ENCODE measurements at places on chromosomes 2 and 18. TPM values are rescaled to one million over a fixed set of nuclear protein-coding genes. Genes with fewer than 3 reads are reported as not detected.

DNA sequence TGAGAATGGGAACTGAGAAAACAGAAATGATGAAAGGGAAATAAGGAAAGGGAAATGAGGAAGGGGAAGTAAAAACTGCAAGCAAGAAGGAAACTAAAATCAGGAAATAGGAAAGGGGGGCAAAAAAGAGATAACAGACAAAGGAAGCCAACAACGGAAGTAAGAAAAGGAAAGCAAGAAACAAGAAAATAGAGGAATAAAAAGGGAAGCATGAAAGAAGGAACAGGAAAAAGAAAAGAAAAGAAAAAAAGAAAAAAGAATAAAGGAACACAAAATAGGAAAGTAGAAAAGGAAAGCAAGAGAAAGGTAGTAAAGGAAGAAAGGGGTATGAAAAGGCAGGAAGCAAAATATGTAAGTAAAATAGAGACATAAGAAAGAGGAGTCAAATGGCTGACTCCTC is 241.2 kb upstream of the NCKAP5 start:
- no peak for DNase-seq
- H3K27me3 ChIP-seq: no peaks in the 10 kb centered on the region
- H3K4me3 ChIP-seq: no peak overlapping the region
- no peak overlapping the region for H3K27ac ChIP-seq

DNA sequence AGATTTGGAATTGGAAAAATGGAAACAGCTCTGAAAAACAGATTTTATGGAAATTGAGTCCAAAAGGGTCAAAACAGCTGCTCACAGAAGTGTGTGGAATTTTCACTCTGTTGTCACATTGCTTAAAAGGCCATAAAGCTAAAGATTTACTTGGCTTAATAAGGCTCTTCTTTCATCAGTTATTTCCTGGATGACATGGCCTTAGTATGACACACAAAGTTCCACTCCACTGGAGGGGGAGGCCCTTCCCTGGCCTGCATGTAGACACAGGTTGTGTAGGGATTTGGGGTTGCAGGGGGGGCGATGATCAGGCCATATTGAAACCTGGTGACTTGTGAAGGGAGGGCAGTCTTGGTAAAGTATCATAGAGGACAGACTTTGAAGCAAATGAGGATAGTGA is 34.0 kb downstream of the TMEM185B start:
- no peaks in the 10 kb centered on the region for H3K4me1 ChIP-seq
- H3K27ac ChIP-seq: no peak overlapping the region
- H3K27me3 ChIP-seq: no peaks in the 10 kb centered on the region

GRCh38 chr2:31304816-31305215 is 70.9 kb downstream of the EHD3 start:
- H3K4me3 ChIP-seq: no peak overlapping the region
- no peak for DNase-seq
- H3K4me1 ChIP-seq: peaks cover 21% of the 10 kb centered on the region
- no peak overlapping the region for H3K27ac ChIP-seq

GRCh38 chr18:47981320-47981719 is 50.9 kb upstream of the SMAD2 start:
- no peaks in the 10 kb centered on the region for H3K4me1 ChIP-seq
- no peaks in the 10 kb centered on the region for H3K36me3 ChIP-seq
- no peak overlapping the region for H3K4me3 ChIP-seq
- no peaks in the 10 kb centered on the region for H3K27me3 ChIP-seq

- no peak overlapping the region for H3K27ac ChIP-seq
- no peaks in the 10 kb centered on the region for H3K36me3 ChIP-seq
- H3K27me3 ChIP-seq: no peaks in the 10 kb centered on the region
- no peak for DNase-seq
- no peaks in the 10 kb centered on the region for H3K4me1 ChIP-seq
Observed at GRCh38 chr2:224645722-224646121, 60.6 kb upstream of the CUL3 start.

GRCh38 chr18:48889981-48890762 is 60.6 kb downstream of the SMAD7 start:
- no peak overlapping the region for H3K27ac ChIP-seq
- no peaks in the 10 kb centered on the region for H3K27me3 ChIP-seq
- peaks cover 2% of the 10 kb centered on the region for H3K4me1 ChIP-seq
- no peak overlapping the region for H3K4me3 ChIP-seq
- H3K36me3 ChIP-seq: no peaks in the 10 kb centered on the region

TEKT4 gene
- total RNA-seq: 7.7 TPM

Data from lung (tissue), 17 donors.